ENCODE measurements at places on chromosomes 3 and 15.
A peak's percentile ranks its signal among the peaks of the same experiment; 100 is the strongest.

- no peaks in the 10 kb centered on the region for H3K4me1 ChIP-seq
- DNase-seq: no peak
- no peak overlapping the region for H3K27ac ChIP-seq
- peaks cover 66% of the 10 kb centered on the region for H3K36me3 ChIP-seq
- H3K4me3 ChIP-seq: no peak overlapping the region
Measured at GRCh38 chr3:105853801-105854432, 14.9 kb downstream of the CBLB start.

GRCh38 chr3:96266395-96267190 lies 547.8 kb upstream of the EPHA6 start:
- no peaks in the 10 kb centered on the region for H3K27me3 ChIP-seq
- H3K4me3 ChIP-seq: no peak overlapping the region
- no peaks in the 10 kb centered on the region for H3K4me1 ChIP-seq

DNA sequence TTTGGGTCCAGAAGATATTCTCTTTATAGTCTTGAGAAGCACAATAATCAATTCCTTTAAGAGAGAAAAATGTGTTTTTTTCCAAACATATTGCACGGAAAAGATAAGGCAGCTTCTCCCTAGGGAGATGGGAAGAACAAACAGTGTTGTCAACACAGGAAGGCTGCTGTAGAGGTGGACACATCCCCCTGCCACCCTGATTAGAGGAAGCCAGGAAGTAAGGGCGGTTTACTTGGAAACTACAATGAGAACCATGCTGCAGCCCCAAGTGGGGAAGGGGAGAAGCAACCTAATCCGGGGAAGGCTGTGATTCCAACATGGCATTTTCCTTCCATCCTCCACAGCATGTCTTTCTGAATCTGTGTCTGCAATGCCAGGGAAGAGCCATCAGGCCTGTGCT lies 256.9 kb upstream of the TGFBR2 start:
- peak overlapping the region; percentile 21 for H3K27ac ChIP-seq
- no peak overlapping the region for H3K4me3 ChIP-seq
- H3K27me3 ChIP-seq: no peaks in the 10 kb centered on the region
- DNase-seq: no peak

- no peak overlapping the region for H3K4me3 ChIP-seq
- DNase-seq: no peak
- peaks cover 23% of the 10 kb centered on the region for H3K4me1 ChIP-seq
- no peaks in the 10 kb centered on the region for H3K36me3 ChIP-seq
Measured at GRCh38 chr3:194811118-194811517, 125.4 kb downstream of the FAM43A start.

GRCh38 chr3:129701161-129701560 lies 94.7 kb upstream of the PLXND1 start:
- no peaks in the 10 kb centered on the region for H3K27me3 ChIP-seq
- peaks cover 28% of the 10 kb centered on the region for H3K36me3 ChIP-seq
- no peak for DNase-seq
- peaks cover 15% of the 10 kb centered on the region for H3K4me1 ChIP-seq
- peak overlapping the region; percentile 4 for H3K27ac ChIP-seq

GRCh38 chr3:124599779-124600693 lies 130.2 kb upstream of the UMPS start:
- H3K4me3 ChIP-seq: no peak overlapping the region
- peaks cover 9% of the 10 kb centered on the region for H3K4me1 ChIP-seq
- H3K36me3 ChIP-seq: no peaks in the 10 kb centered on the region

DNA sequence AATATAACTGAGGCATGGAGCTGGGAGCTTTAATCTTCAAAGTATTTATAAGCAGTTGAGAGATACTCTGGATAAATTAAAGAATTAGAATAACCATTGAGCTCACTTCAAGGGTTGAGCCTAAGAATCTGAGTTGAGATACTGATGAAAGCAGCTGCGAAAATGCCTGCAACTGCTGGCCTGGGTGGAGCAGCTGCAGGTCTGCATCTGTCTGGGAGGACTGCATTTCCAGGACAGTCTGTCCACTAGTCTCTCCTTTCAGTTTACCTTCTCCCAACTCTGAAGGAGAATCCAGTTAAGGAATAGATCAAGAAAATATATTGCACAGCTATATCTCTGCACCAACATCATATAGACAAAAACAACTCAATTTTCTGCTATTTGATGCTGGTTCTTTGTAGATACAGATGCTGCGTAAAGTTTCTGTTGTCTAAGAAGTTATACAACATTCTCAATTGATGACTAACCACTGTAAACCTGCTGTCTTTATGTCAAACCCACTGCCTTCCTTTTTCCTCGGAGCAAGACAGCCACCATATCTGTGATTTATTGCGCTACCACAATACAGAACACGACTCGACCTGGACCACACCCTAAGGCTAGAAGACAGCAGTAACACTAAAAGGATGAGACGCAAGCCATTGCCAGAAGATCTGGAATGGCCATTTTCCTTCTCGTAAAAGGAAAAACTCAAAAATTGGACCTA lies 245.1 kb downstream of the MAGI1 start:
- no peaks in the 10 kb centered on the region for H3K27me3 ChIP-seq
- H3K36me3 ChIP-seq: peaks cover 5% of the 10 kb centered on the region
- H3K4me1 ChIP-seq: peaks cover 84% of the 10 kb centered on the region
- no peak for DNase-seq

- H3K4me1 ChIP-seq: peaks cover 52% of the 10 kb centered on the region
- peak overlapping the region; percentile 89 for H3K27ac ChIP-seq
- H3K4me3 ChIP-seq: no peak overlapping the region
- no peak for DNase-seq
Measured at GRCh38 chr3:55531321-55531720, 44.2 kb upstream of the WNT5A start.

GRCh38 chr3:39273119-39273518 lies 6.7 kb downstream of the CX3CR1 start:
- no peak for DNase-seq
- H3K27ac ChIP-seq: no peak overlapping the region
- peaks cover 33% of the 10 kb centered on the region for H3K4me1 ChIP-seq
- H3K36me3 ChIP-seq: no peaks in the 10 kb centered on the region
- no peak overlapping the region for H3K4me3 ChIP-seq
- H3K27me3 ChIP-seq: peaks cover 5% of the 10 kb centered on the region

GRCh38 chr15:101168898-101169494 lies 82.9 kb downstream of the CHSY1 start:
- H3K36me3 ChIP-seq: peaks cover 28% of the 10 kb centered on the region
- no peak for DNase-seq

DNA sequence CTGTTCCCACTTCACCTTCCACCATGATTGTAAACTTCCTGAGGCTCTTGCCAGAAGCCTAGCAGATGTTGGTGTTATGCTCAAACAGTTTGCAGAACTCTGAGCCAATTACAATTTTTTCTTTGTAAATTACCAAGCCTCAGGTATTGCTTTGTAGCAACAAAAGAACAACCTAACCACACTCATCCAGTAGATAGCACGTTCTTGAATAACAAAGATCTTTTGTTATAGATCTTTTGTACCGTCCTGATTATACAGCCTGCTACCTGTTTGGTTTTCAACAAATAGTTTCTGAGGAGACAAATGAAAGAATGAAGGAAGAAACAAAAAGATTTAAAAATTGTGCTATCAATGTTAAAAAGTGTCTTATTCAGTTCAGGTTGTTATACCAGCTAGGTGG lies 474.7 kb upstream of the ALCAM start:
- no peaks in the 10 kb centered on the region for H3K36me3 ChIP-seq
- no peaks in the 10 kb centered on the region for H3K27me3 ChIP-seq
- DNase-seq: no peak
- no peak overlapping the region for H3K27ac ChIP-seq

All from nephron progenitor cell (in vitro differentiated cells).